Calu3 (cell line): ENCODE measurements at places on chromosomes 7 and 10. TPM values are rescaled to one million over a fixed set of nuclear protein-coding genes. Genes with fewer than 3 reads are reported as not detected.

GRCh38 chr7:107228291-107228690 lies 59.5 kb downstream of the HBP1 start:
- no peaks in the 10 kb centered on the region for H3K27me3 ChIP-seq
- H3K36me3 ChIP-seq = no peaks in the 10 kb centered on the region
- no peak overlapping the region for H3K27ac ChIP-seq
- no peak for DNase-seq

DNA sequence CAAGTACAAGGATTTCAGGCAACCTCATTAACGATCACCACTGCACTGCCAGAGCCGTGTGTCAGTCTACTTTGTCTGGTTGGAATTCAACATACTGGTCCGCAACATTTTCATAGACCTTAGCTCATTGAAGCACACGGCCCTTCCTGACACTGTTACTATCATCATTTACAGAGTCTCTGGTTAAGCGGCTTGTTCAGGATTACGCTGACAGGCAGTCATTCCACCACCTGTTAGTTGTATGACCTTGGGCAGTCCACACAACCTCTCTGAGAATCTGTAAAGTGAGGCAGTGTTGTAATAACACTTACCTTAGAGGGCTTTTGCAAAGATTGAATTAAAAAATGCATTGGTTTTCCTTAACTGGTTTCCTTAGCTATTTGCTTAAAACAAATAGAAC lies 112.6 kb downstream of the AOAH start:
- peaks cover 26% of the 10 kb centered on the region for H3K27me3 ChIP-seq
- H3K4me1 ChIP-seq = no peaks in the 10 kb centered on the region
- no peak overlapping the region for H3K27ac ChIP-seq
- DNase-seq = no peak
- no peak overlapping the region for H3K4me3 ChIP-seq

The HECW1 gene
- total RNA-seq = 0.17 and 0.33 TPM in 2 replicates

- H3K27me3 ChIP-seq = no peaks in the 10 kb centered on the region
- no peak overlapping the region for H3K4me3 ChIP-seq
- no peak overlapping the region for H3K27ac ChIP-seq
- H3K36me3 ChIP-seq = peaks cover 61% of the 10 kb centered on the region
- peaks cover 5% of the 10 kb centered on the region for H3K4me1 ChIP-seq
- no peak for DNase-seq
Measured at GRCh38 chr7:99406557-99406956, 1.8 kb downstream of the PDAP1 start.

- H3K4me1 ChIP-seq = peaks cover 18% of the 10 kb centered on the region
- DNase-seq = peak; percentile 80
- no peak overlapping the region for H3K27ac ChIP-seq
- peaks cover 16% of the 10 kb centered on the region for H3K27me3 ChIP-seq
Measured at GRCh38 chr7:102272075-102272916, 14.4 kb upstream of the SH2B2 start.

- H3K4me1 ChIP-seq = peaks cover 20% of the 10 kb centered on the region
- peaks cover 36% of the 10 kb centered on the region for H3K27me3 ChIP-seq
- DNase-seq = peak; percentile 54
- no peak overlapping the region for H3K27ac ChIP-seq
- no peak overlapping the region for H3K4me3 ChIP-seq
- H3K36me3 ChIP-seq = no peaks in the 10 kb centered on the region
Measured at GRCh38 chr10:43282881-43283280, 16.0 kb upstream of the RASGEF1A start.

The ZNF804B gene
- total RNA-seq = not detected in 2 replicates

The TRIL gene
- total RNA-seq = 0.44 and 0.47 TPM in 2 replicates

- DNase-seq = no peak
- no peaks in the 10 kb centered on the region for H3K36me3 ChIP-seq
- H3K27me3 ChIP-seq = no peaks in the 10 kb centered on the region
- H3K4me3 ChIP-seq = no peak overlapping the region
- no peaks in the 10 kb centered on the region for H3K4me1 ChIP-seq
Measured at GRCh38 chr7:89334797-89335196, 539.3 kb upstream of the TEX47 start.

- no peak overlapping the region for H3K4me3 ChIP-seq
- no peak overlapping the region for H3K27ac ChIP-seq
- no peaks in the 10 kb centered on the region for H3K4me1 ChIP-seq
- H3K36me3 ChIP-seq = no peaks in the 10 kb centered on the region
- H3K27me3 ChIP-seq = no peaks in the 10 kb centered on the region
- DNase-seq = no peak
Measured at GRCh38 chr10:61160253-61160652, 216.3 kb upstream of the RHOBTB1 start.

DNA sequence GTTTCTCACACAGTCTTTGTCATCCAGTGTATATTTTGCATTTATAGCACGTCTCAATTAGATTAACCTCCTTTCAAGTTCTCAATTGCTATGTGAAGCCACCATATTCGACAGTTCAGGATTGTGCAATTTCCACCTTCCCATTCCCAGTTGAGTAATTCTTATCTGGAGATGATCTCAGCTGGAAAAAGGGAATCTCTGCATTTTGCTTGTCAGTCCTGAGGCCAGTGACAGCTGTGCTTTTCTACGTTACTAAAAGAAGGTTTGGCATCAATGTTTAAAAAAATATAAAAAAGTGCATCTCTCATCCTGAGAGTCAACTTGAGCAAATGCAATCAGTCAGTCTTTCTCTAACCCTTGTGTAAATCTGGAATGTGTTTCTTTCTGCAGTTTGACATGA lies 247.7 kb downstream of the PRKG1 start:
- no peaks in the 10 kb centered on the region for H3K36me3 ChIP-seq
- H3K27ac ChIP-seq = no peak overlapping the region
- no peak overlapping the region for H3K4me3 ChIP-seq
- DNase-seq = no peak

- no peak for DNase-seq
- H3K4me1 ChIP-seq = no peaks in the 10 kb centered on the region
- H3K27me3 ChIP-seq = no peaks in the 10 kb centered on the region
- no peaks in the 10 kb centered on the region for H3K36me3 ChIP-seq
Measured at GRCh38 chr7:132789281-132789680, 213.0 kb upstream of the PLXNA4 start.

The ITIH5 gene
- total RNA-seq = 2.0 and 5.2 TPM in 2 replicates

GRCh38 chr10:42556931-42557330 lies 81.4 kb downstream of the ZNF33B start:
- H3K4me3 ChIP-seq = no peak overlapping the region
- H3K36me3 ChIP-seq = peaks cover 15% of the 10 kb centered on the region
- peaks cover 3% of the 10 kb centered on the region for H3K4me1 ChIP-seq
- H3K27me3 ChIP-seq = no peaks in the 10 kb centered on the region
- no peak for DNase-seq

The SKIDA1 gene
- total RNA-seq = 0.40 TPM in 1 of 2 replicates, not detected in the other

The LRRD1 gene
- not detected in 2 replicates for total RNA-seq
